M059J (cell line): ENCODE measurements at places on chromosomes 2 and 18.

DNA sequence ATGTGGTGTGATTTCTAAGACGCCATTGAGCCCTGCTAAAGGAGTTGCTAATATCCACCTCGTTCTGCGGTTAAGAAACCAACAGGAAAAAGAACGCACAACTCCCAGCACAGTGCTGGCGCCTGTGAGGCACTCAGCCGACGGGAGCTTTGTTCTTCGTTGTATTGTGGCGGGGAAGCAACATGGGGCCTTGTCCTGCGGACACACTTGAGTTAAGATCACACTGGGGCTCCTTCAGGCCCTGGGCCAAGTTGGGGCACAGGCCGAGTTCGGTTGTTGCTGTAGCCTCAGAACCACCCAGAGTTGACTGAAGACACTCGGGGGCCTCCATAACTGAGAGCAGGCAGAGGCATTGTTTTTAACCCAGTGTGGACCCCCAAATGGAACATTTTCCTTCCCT lies 30.6 kb upstream of the CD8A start:
- DNase-seq: no peak

- DNase-seq: no peak
Measured at GRCh38 chr18:47427072-47427471, 175.6 kb upstream of the SKOR2 start.

GRCh38 chr2:105783972-105784371 lies 39.3 kb downstream of the NCK2 start:
- no peak for DNase-seq

DNA sequence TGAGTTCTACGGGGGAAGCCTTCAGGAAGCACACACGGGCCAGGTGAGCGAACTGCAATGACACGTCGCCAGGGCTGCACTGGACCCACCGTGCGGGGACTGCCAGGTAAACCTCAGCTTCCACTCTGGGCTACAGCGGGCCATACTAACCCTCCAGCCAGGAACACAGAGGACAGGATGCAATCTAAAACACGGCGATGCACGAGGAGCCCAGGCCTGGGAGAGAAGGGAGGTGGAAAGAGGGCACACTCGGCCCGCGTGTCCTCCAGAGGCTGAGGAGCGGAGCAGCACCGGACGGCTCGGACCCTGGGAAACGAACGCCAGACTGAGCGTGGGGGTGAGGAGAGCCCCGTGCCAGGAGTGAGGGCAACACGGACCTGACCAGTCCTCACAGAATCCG lies 69.3 kb downstream of the HDAC4 start:
- no peak for DNase-seq

DNA sequence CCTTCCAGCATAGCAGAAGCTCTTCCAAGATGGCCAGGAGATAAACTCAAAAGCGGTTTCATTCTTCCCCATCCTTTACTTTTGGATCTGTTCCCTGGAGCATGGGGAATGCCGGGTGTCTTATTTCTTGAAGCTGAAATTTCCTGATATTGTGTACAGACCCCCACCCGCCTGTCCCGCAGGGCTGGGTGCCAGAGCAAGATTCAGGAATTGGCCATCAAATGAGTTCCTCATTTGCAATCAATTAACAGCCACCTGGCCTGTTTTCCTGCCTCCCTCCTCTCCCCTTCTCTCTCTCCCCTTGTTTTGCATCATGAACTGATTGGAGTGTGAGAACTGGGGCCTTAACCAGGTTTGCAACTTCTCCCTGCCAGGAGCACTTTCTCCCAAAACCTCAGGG lies 202.1 kb downstream of the SH3RF3 start:
- no peak for DNase-seq
